ENCODE measurements at places on chromosomes 12 and 14. TPM values are rescaled to one million over a fixed set of nuclear protein-coding genes. Genes with fewer than 3 reads are reported as not detected.

DNA sequence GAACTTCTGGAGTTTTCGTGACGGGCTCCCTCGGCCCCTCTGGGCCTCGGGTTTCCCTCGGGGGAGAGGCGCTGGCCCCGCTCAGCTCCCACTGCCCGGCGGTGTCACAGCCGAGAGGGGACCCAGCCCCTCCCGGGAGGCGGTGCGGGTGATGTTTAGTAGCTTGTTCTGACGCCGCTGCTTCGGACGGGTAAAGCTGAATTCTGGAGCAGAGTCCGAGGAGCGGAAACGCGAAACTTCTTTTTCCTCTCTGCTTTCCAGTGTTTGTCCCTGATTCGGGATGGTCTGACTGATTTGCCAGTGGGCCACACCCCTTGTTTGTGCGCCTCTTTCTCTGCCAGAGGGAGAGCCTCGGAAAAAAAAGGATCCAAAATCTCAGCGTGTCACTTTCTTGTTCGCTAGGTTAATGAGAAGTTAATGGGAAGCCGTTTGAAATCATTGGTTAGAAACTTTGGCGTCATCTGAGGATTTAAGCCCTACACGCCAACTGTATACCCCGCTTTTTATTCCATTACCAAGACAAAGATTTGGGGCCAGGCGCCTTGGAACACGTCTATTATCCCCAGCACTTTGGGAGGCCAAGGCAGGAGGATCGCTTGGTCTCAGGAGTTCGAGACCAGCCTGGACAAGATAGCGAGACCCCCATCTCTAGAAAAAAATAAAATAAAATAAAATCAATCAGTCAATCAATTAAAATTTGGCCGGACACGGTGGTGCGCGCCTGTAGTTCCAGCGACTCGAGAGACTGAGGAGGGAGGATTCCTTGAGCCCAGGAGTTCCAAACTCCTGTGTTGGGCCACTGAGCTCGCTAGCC is 756 bp downstream of the TULP3 start:
- DNase-seq: no peak

DNA sequence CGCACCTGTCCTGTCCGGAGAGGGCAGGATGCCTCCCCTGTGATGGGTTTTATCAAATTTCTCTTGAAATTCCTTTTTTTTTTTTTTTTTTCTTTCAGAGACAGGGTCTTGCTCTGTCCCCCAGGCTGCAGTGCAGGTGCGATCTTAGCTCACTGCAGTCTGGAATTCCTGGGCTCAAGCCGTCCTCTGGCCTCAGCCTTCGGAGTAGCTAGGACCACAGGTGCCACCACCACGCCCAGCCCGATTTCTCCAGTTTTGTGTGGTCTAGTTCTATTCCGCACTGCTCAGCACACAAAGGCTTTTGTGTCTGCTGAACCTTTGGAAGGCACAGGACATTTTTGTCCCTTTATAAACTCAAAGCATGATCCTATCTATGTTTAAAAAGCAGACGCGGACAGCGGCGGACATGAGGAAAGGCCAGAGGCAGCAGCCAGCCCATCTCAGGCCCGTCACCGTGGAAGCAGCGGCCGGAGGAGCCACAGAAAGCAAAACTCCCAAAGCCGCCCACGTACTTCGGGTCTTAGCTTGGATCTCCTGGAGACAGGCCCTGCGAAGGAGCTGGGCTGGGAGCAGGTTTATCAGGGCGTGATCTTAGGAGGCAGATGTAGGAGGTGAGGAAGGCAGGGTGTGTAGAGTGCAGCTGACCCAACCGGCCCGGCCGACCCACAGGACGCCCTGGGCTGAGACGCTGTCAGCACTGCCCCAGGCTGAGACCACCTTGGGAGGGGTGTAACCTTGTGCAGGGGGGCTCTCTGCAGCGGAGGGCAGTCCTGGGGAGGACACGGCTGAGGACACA is 30.9 kb upstream of the FBRSL1 start:
- no peak for DNase-seq

DNA sequence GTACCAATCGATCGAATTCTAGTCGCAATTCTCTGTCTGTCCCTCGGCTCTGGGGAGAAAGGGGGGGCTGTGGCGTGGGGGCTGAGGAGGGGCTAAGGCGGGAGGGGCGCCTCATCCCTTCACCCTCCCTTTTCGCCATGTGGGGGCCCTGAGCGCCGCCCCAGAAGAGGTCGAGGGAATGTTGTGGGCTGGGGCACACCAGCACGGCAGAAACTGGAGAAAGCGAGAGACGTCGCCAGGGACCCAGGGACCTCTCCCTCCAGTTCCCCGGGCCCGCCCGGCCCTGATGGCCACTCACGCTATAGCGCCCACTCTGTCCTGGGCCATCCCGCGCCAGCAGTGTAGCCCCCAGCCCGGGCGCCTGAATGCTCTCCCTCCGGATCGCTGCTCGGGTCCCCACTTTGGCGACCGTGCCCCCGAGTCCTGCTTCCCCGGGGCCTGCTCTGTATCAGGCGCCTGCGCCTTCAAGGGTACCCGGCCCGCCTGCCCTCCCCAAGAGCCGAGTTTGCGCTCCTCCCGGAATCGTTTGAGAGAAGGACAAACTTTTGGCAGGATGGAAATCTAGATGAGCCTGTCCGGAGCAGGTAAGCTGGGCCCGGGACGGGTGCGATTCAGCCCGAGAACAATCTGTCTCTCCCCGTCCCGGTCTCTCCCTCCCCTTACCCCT is 62.6 kb downstream of the SMUG1 start:
- DNase-seq: no peak

Gene BAZ1A
- 53.4 TPM for total RNA-seq

Gene TMCC3
- total RNA-seq: 20.5 TPM

Gene BATF
- not detected for total RNA-seq
